ENCODE measurements at places on chromosomes 1 and 21.

DNA sequence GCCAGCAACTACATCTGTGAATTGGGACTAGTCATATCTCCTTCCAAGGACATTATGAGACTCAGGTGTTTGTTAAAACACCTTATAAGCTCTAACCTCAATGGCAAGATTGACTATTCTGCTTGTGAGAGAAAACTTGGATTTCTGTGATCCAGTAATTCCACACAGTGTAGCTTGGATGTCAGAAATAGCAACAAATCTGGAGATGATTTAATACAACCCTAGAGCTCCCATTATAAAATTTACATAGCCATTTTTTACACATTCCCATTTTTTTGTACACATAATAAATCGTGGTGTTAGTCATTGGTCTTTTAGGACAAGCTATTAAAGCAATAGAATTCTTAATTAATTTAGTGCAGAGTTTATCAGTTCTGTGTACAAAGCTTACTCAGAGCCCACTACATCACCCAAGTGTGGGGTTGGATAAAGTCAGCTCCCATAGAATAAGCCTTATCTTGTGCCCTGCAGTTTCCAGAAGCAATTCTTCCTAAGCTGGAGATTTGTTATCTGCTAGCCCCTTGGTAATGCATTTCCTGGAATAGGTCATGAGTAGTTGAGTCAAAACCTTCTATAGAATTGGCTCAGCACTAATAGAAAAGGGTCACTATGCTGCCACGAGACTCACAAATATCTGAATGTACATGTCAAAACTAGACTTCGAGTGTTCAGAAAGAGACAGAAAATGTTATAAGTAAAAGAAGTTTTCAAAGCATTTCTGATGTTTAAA, 434.0 kb upstream of the RUNX1 start:
- no peak for DNase-seq

- DNase-seq: no peak
These were observed 186.8 kb downstream of the SEC16B start for GRCh38 chr1:177783051-177783450.

DNA sequence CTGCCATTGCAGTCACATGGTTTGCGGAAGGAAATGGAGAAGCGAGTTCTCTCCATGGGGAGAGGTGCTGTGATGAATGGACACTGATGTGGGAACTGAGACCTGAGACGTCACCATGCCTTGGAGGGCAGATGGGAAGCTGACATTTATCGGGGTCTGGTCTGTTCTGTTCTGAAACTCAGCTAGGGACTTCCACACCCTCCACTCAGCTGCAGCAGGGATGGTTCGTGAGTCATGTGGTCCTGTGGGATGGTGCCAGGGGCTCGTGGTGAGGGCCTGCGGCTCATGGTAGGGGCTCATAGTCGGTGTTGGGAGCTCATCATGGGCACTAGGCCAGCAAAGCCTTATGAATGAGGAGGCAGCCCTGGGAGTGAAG, 6.1 kb downstream of the GPR137B start:
- DNase-seq: no peak

- DNase-seq: no peak
These were observed 228.8 kb upstream of the B3GALT2 start for GRCh38 chr1:193415256-193415655.

- no peak for DNase-seq
These were observed 13.2 kb downstream of the MX1 start for GRCh38 chr21:41439248-41439647.

DNA sequence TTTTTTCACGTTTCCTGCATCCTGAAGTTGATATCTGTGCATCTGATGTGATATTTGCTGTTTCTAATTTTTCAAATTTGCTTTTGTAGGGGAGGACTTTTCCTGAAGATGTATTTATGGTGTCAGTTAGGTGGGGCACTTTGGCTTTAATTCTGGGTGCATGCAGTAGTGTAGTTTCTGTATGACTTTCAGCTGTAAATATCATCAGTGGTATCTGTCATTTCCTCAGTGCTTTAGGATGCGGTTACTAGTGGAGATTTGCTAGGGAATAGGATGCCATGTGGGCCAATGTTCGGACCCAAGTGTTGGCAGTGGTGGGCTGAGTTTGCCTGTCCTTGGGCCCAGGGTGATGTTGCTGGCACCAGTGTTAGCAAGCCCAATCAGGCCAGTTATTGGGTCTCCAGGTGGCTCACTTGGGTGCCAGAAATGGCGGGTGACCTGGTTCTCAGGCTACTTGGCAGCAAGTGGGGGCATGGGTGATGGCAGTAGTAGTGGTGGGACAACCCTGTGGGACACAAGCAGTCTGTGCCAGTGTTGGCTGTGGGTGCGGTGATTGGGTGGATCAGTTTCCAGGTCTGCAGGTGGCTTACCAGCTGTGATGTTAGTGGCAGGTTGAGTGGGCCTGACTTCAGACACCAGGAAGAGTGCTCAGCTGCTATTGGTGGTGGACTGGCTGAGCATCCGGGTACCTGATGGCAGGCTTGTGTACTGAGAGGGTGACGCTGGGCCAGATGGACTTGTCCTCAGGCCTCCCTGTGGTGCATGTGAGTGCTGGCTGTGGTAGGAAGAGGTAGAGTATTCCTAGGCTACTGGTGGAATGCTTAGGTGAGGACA, 24.4 kb downstream of the CD55 start:
- DNase-seq: no peak

DNA sequence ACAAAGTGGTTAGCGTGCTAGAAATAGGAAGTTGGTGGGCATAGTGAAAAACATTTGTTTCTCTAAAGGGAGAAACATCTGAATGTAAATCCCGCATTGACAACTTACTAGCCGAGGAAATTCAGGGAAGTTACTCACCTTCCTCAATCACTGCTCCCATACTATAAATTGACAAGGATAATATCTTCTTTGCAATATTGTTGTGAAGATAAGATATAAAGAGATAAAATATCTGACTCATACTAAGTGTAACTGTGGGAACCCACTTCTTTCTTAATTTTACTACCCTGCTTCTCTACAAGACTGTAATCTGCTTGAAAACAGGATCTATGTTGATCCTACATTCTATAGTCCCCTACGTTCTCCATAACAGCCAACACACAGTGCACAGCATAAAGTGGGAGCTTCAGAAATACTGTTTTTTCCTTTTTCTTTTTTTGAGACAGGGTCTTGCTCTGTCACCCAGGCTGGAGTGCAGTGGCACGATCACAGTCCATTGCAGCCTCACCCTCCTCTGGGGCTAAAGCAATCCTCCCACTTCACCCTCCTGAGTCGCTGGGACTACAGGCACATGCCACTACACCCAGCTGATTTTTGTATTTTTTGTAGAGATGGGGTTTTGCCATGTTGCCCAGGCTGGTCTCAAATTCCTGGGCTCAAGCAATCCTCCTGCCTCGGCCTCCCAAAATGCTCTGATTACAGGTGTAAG, 57.4 kb upstream of the C1orf21 start:
- no peak for DNase-seq

- DNase-seq: no peak
These were observed 232.6 kb downstream of the TRABD2B start for GRCh38 chr1:47764461-47765046.

DNA sequence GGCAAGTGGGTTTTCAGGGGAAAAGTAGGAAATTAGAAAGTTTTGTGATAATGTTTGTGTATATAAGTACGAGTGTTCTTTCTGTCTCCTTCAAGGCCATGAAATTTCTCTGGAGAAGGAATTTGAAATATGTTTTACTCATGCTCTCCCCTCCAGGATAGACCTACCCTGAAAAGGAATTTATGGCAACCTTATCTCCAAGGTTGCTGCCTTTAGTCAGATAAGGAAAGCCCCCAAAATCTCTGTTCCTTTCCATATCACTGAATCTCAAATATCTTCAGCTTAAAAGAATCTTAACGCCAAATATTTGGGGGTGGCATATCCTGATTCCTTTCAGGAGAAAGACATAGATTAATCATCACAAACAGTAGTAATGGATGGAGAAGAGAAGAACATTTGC, 499 bp upstream of the C4BPB start:
- DNase-seq: no peak

- DNase-seq: no peak
These were observed 418 bp downstream of the DDX20 start for GRCh38 chr1:111756124-111756513.

DNA sequence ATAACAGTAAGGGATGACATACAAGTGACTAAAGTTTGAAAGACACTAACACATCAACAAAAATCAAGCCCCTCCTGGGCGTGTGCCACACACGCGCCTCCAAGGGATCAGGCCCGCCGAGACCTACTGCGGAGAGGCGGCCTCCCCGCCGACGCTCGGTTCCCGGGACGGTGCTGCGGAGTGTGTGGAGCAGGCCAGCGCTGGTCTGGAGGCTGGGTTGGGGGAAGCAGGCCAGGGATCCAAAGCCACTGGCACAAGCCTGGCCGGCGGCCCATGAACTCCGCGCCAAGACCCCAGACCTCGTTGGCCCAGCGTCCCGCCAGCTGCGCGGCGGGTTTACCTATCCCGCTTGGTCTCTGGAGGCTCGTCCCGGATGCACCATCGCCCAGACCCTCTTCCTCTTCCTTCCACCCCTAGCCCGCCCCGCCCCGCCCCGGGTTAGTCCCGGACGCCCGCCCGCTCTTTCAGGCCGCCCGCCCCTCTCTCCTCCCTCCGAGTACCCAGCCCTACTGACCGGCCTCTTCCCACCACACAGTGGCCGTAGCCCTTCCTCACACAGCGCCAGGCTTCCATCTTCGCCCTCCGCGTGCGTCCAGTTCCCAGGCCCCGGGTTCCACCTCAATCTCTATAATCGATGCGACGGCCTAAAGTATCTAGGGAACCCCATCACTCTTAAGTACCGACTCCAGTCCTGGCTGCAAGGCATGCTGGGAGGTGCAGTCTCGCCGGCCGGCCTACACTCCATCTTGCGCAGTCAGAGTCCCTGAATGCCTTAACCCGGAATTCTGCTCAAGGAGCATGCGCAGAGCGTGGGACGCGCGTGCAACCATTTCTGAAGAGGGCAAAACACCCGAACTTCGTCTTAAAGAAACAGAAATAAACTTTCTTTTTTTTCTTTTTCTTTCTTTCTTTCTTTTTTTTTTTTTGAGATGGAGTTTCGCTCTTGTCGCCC, at the start of gene ANGEL2:
Gene ANGEL2 (minus strand): TSS at position 769 of the 952 bp plus-strand sequence. CDS start 196 bp downstream, at position 573.
- DNase-seq: peak; percentile 88

GRCh38 chr1:68175621-68176398, 56.5 kb downstream of the WLS start:
- no peak for DNase-seq

DNA sequence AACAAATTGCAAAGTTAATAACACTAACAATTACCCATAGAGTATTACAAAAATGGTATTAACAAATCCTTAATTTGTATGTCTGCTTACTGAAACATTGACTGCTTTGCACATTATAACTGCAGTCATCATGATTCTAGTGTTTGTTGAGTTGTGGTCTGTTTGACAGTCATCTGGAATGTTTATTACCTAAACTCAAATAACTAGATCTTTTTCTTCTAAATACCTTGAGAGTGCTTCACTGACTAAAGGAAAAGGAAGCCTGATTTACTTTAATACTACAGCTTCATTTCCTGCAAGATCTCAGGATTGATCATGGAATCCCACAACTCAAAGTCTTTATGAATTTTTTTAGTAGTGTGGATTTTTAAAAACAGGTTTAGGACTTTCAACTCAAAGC, 70.0 kb downstream of the HMCN1 start:
- DNase-seq: no peak

DNA sequence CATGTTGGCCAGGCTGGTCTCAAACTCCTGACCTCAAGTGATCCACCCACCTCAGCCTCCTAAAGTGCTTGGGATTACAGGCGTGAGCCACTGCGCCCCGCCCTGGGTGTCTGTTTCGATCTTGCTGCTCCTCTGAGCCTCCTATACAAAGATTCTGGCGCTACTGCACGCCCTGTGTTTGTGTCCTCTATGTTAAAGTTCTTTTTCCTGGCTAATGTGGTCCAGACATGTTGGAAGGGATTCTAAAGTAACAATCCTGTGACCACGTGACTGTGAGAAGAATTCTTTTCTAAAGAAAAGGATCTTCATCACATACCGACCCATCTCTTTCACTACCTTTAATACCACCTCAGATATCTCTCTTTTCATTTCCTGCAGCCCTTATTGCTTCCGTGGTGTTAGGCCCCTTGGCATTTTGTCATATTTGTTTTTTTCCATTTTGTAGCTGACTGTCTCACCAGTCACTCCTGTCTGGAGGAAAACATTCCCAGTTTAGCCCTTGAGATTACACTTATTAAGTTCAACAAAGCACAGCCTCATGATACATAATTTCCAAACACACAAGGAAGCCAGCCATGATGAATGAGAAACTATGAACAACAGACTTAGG, 27.2 kb upstream of the ENO1 start:
- DNase-seq: no peak

- DNase-seq: no peak
These were observed 27.7 kb downstream of the C1QB start for GRCh38 chr1:22680726-22681125.

- DNase-seq: no peak
These were observed 6.4 kb downstream of the XCL1 start for GRCh38 chr1:168582688-168583336.

DNA sequence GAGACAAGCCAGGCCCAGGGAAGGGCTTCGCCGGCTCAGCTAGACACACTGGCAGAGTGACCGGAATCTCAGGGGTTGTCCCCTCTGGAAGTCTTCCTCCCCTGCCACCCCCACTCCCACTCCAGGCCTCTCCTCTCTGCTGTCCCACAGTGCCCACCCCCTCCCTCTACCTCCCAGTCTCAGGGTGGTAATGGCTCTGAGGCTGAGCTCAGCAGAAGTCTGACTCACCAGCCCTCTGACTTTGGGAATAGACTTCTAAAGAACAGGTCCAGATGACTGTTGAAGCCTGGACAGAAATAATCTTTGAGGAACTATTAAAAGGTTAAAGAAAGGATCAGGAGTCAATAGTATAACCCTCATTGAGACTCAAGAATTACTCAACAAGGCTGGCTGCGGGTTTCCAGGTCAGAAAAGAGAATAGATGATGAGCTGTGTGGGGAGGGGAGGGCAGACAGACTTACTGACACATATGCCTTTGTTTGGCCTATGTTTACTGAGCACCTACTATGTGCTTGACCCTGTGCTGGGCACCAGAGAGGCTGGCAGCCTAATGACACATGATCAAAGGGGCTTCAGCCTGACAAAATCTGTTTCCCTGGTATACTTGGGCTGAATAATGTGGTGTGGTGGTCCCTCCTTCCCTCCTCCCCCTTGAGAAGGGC, 8.2 kb downstream of the HCRTR1 start:
- no peak for DNase-seq

Measured in stimulated activated CD8-positive, alpha-beta memory T cell treated with anti-CD3 and anti-CD28 coated beads, Interleukin-2, amount 100 ng/mL, for 1 hour (primary cell).